ENCODE measurements at places on chromosomes 7 and 10.
A peak's percentile ranks its signal among the peaks of the same experiment; 100 is the strongest.

GRCh38 chr10:5596611-5597341 lies 69.6 kb downstream of the ASB13 start:
- DNase-seq: no peak

GRCh38 chr7:106717254-106717954 lies 56.4 kb upstream of the CCDC71L start:
- DNase-seq: no peak

GRCh38 chr7:3082831-3083230 lies 39.2 kb upstream of the CARD11 start:
- no peak for DNase-seq

DNA sequence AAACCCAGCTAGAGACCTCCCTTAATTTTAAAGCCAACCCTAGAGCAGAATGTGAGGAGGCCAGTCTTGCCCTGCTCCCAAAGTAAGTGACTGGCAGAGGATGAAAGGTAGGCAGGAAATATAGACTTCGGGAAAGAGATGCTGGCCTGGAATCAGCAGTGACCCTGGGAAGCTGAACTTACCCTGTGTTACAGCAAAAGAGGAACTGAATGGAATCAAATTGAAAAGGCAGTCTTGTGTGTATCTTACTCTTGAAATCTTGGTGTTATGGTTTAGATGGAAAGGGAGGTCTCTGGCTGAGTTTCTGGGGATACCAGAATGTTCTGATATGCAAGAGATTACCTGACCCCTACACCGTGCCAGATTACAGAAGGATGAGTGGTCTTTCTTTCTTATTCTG lies 7.9 kb upstream of the CFAP43 start:
- DNase-seq: no peak

- DNase-seq: no peak
Observed at GRCh38 chr7:111911166-111911961, 294.8 kb downstream of the DOCK4 start.

GRCh38 chr7:47572939-47573757 lies 8.8 kb downstream of the TNS3 start:
- no peak for DNase-seq

DNA sequence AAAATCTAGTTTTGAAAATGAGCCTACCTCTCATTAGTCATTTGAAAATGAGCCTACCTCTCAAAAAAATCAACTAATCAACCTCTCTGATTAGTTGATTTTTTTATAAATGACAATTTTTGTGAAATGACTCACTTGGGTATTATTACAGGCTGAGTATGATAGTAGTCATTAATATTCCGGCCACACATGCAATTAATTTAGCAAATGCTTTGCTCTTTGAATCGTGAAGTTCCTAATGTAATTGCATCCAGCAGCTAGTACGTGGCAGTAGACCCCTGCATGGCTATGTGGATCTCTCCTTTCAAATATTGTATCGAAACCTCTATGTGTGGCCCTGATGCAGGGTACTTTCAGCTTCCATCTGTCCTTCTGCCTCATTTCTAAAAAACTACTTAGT lies 245.9 kb upstream of the PHYHIPL start:
- DNase-seq: no peak

DNA sequence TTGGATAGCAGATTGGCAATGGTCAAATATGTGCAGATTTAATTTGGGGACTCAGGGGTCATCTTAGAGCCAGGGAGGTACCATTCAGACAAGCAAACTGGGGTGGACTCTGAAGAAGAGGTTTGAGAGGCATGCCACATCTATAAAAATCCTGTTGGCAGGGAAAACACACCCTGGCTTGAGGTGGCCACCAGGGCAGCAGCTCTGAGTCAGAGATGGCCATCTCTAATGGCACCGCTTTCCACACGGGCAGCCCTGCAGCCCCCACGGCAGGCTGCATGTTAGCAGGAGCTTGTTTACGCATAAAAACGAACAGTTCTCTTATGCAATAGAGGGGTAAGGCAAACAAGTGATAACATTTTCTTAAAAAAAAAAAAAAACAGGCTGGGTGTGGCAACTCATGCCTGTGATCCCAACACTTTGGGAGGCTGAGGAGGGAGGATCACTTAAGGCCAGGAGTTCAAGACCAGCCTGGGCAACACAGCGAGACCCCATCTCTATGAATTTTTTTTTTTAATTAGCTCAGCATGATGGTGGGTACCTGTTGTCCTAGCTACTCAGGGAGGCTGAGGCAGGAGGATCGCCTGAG lies 14.9 kb downstream of the DLG5 start:
- no peak for DNase-seq

DNA sequence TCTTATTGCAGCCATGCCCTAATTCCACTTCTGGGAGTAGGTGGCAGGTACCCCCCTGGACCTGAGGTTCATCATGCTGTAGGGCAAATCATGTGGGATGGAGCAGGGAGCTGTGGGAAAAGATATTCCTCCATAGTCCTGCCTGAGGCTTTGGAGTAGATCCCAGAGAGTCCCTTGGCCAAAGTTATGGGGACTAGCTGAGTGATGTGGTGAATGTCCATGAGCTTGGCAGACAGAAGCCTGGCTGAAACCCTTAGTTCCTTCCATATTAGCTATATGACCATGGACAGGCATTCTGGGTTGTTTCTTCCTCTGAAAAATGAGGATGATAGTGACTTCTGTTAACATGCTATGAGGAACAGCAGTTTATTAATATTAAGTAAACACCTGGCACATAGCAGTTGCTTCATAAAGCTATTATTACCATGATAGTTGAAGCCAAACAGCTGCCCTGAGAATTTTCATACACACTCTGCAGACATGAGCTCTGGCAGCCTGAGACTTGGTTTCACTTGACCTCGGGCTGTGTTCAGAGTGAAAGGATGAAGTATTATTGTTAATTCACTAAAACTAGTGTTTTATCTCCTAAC lies 15.0 kb upstream of the IMPDH1 start:
- no peak for DNase-seq

DNA sequence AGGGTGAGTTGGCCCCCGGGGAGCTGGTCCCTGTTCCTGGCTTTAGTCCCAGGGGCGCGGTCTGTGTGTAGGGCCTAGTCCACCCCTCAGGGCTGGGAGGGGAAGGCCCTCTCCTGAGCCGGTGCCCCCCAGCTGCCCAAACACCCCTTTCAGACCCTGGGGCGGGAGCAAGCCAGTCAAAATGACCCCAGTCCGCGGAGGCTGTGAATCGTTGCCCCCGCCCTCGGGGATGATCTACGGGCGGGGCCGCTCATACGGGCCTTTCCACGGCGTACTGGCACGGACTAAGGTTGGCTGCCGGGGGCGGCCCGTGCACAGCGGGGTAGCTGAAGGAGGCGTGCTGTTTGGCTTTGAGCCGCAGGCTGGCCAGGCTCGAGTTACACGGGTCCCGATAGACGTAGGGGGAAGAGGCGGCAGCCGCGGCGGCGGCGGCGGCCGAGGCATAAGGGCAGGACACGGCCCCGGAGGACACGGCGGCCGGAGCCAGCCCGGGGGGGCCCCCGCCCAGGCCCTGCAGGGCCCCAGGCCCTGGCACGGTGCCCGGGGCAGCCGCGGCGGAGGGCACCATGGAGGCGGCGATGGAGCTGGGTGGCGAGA lies 4.3 kb downstream of the ELOVL3 start:
- DNase-seq: peak; percentile 27

DNA sequence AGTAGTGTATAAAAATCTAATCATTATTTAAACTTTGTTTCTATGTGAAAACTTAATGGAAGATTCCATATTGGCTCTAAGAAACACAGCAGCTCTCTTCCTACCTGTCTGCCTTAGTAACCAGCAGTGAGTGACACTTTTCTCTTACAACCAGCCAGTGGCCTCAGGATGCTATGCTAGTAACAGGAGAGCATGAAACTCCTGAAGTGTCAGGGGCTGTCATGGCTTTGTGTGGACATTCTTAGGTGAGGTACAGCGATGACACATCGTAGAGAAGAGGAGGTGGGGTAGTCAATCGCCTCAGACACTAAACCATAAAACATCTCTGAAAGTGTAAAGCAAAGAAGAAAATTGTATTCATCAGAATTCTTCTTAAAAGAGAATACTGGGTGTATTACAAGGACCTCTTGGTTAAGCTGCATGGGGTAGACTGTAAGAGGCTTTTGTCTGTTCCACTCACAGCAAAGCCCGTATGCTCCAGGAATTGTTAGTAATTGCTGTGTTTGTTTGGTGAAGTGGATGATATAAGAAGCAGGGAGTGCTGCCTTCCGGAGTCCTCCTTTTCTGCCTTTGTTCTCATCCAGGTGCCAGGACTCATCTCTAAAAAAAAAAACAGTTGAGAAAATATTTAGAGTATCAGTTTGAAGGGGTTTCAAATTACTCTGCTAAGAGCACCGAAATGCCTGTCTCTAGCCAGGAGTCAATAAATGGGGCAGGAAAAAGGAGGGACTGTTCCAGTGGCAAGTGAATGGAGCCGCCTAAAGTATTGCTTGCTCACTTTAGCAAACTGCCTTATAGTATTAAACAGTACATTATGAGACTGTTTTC lies 518.8 kb downstream of the CNTNAP2 start:
- no peak for DNase-seq

DNA sequence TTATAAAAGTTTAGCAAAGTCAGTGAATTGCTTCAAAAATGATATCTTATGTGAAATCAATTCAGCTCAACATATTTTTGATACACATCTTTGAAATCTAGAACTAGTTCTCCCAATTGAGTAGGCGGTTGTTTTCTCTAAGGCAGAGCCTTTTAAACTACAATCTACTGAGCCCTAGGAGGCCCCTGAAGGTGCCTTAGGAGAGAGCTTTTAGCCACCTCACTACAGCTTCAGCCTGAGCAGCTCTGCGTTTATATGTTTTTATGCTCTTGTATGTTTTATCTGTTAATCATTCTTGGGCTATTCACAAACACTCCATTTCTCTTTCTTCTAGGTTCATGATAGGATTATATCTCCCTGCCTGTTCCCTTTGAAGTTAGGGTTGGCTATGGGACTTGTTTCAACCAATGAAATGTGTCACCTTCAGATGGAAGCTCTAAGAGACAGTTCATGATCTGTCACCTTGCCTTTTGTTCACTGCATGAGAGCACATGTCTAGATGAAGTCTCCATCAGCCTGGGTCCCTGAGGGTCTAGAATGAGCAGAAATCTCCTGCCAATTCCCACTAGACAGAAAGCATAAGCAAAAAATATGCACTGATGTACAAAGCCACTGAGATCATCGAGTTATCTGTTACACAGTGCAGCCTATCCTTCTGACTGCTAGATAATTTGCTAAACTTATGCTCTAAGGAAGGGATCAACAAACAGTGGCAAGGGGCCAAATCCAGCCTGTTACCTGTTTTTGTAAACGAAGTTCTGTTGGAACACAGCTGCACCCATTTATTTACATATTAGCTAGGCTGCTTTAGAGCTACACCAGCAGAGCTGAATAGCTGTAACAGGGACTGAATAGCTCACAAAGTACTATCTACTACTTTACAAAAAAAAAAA lies 128.5 kb upstream of the CDK1 start:
- no peak for DNase-seq

- DNase-seq: no peak
Observed at GRCh38 chr7:136947347-136947746, 78.9 kb downstream of the CHRM2 start.

DNA sequence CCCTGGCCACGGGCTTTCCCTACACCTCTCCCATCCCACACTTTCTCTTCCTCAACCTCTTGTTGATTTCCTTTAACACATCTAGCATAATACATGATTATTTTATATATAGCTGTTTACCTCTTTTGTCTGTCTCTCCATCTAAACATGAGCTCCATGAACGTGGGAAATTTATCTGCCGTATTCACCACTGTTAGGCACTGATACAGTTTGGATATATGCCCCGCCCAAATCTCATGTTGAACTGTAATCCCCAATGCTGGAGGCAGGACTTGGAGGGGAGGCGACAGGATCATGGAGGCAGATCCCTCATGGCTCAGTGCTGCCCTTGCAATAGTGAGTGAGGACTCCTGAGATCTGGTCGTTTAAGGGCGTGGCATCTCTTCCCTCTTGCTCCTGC lies 5.7 kb downstream of the CYTH3 start:
- no peak for DNase-seq

DNA sequence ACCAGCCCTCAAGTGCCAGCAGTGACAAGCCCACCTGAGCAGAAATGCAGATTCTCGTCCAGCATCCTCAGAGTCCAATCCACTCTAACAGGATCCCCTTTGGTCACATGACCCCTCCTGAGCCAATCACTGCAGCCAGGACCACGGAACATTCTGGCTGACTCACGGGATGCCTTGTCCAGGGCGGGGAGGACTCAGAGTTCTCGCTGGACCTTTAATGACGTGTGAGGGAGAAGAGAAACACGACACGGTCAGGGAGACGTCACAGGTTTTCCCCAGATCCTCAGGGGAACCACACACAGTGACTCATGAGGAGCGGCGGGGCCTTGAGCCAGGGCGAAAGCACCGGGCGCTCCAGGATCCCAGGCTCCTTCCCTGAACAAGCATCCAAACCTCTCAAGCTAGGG lies 155.7 kb downstream of the PTPRN2 start:
- no peak for DNase-seq

GRCh38 chr7:141369422-141369821 lies 181.8 kb upstream of the AGK start:
- DNase-seq: no peak

GRCh38 chr10:75955973-75956502 lies 524.6 kb downstream of the LRMDA start:
- DNase-seq: no peak

- no peak for DNase-seq
Observed at GRCh38 chr10:93749218-93749799, 8.4 kb upstream of the LGI1 start.

DNA sequence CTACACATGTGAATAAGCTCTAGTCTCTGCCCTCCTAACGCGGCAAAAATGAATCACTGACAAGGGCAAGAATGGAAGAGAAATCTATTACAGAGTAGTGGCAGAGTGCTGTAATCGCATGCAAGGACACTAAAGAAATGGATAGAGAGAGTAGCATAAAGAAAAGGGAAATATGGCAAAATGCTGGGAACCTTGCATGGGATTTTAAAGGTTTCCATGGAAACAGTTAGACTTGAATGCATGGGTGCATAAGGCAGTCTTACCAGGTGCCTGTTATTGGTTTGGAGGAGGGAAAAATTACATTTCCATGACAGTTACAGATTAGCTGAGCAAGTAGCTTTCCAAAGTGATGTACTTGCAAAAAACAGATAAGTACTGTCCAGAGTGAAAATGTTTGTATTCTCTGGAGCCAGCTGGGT lies 233.4 kb downstream of the PTN start:
- DNase-seq: no peak

- DNase-seq: no peak
Observed at GRCh38 chr7:102927312-102927933, 14.6 kb downstream of the LRRC17 start.

- no peak for DNase-seq
Observed at GRCh38 chr7:80335511-80336231, 176.2 kb downstream of the GNAT3 start.

GRCh38 chr10:132332433-132332754 lies 401 bp downstream of the LRRC27 start:
- no peak for DNase-seq

GRCh38 chr7:2970861-2971260 lies 72.8 kb downstream of the CARD11 start:
- no peak for DNase-seq

DNA sequence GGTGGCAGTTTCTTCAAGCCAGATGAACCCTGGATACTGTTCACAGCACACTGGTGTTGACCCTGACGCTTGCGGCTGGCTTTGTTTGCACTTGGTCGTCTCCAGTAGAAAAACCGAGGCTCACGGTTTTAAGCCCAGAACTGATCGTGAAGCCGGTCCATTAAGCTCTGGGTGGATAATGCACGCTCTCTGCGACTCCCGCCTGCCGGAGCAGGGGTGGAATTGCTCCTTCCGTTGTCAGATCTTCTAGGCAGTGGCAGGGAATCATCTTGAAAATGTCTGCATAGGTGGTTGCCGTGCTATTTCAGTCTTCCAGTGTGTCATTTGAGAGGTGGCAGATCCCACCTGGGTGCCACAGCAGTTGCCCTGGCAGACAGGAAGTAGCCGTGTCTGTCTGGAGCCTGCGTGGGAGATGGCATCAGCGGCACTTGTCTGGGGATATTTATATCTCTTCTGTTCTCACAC lies 35.9 kb upstream of the AP5Z1 start:
- peak; percentile 73 for DNase-seq

All from natural killer cell (primary cell).